ENCODE measurements at places on chromosomes 5 and 9. TPM values are rescaled to one million over a fixed set of nuclear protein-coding genes. Genes with fewer than 3 reads are reported as not detected.

- DNase-seq: no peak
Measured at GRCh38 chr9:93960971-93961841, 6.1 kb upstream of the BARX1 start.

- no peak for DNase-seq
Measured at GRCh38 chr5:178383919-178384815, 151.6 kb upstream of the PHYKPL start.

- no peak for DNase-seq
Measured at GRCh38 chr9:71349218-71349617, 227.8 kb upstream of the TRPM3 start.

DNA sequence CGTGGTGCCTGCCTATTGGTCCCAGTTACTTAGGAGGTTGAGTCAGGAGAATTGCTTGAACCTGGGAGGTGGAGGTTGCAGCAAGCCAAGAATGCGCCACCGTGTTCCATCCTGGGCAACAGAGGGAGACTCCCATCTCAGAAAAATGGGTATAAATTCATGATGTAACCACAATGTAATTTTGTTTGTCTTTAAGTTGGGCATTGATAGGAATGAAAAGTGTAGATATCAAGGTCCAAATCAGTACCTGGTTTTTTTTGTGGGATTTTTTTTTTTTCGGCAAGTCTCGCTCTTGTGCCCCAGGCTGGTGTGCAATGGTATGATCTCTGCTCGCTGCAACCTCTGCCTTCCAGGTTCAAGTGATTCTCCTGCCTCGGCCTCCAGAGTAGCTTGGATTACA is 7.4 kb downstream of the NPM1 start:
- no peak for DNase-seq

- DNase-seq: no peak
Measured at GRCh38 chr9:13759551-13759950, 480.1 kb upstream of the MPDZ start.

- no peak for DNase-seq
Measured at GRCh38 chr5:140253985-140254384, 48.9 kb downstream of the PFDN1 start.

DNA sequence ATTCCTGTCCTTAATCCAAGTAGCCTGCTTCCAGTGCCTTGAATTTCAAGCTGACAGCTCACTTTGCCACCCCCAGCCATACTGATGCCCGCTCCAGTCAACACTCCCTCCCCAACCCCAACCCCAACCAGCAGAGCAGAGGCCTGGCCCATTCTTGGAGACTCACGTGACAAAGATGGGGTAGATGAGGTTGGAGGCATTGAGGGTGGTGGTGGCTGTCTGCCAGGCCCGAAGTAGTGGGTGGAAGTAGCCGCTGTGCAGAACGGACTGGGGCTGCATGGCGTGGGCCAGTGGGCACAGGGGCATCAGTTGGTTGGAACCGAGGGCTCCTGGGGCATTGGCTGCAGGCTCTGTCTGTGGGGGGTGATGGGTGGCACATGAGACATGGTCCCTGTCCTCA is 7.8 kb downstream of the ALAD start:
- no peak for DNase-seq

DNA sequence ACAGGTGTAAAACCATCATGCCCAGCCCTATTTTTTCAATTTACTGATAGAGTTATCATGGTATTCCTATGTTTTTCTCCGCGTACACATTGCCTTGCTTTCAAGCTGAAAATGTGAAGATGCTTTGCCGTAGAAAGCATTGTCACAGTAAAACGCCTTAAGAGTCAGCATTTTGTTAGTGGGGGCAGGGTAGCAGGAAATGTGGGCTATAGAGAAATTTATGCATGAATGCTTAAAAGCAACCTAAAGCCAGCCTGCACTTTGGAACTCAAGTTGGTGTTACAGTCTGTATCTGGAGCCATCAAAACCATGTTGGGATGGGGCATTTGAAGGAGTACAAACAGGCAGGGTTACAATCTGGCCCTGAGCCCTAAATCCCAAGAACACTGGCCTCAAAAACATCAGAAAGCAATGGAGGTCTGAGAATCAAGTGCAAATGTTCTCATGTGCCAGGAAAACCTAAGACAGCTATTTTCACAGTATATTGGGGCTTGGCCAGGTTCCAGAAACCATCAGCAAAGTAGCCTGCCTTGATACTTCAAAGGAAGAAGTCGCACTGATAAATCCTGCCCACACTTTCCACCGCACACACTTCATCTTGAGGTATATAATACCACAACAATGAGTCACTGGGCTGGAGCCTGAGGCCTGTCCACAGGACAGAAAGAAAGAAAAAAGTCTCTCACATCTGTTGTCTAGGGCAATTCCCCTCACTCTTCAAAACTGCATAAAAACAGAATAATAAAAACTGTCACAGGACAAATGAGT is 313.8 kb downstream of the ENC1 start:
- no peak for DNase-seq

- DNase-seq: no peak
Measured at GRCh38 chr5:156469636-156470035, 142.7 kb downstream of the SGCD start.

DNA sequence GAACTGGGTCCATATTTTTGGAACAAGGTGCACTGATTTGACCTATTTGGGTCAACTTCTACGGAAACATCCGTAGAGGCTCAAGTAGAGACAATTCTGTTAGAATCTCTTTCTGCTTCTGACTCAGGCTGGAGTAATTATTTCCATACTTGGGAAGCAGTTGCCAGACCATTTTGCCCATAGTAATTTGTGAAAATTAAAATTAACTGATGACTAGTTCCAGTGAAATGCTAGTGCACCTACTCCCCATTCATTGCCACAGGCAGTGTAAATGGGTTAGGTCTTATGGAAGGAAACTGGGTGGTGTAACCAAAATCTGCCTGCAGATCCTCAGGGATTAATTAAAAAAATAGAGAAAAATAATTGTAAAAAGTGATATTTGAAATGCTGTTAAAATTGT is 201.1 kb downstream of the TENT4A start:
- no peak for DNase-seq

DNA sequence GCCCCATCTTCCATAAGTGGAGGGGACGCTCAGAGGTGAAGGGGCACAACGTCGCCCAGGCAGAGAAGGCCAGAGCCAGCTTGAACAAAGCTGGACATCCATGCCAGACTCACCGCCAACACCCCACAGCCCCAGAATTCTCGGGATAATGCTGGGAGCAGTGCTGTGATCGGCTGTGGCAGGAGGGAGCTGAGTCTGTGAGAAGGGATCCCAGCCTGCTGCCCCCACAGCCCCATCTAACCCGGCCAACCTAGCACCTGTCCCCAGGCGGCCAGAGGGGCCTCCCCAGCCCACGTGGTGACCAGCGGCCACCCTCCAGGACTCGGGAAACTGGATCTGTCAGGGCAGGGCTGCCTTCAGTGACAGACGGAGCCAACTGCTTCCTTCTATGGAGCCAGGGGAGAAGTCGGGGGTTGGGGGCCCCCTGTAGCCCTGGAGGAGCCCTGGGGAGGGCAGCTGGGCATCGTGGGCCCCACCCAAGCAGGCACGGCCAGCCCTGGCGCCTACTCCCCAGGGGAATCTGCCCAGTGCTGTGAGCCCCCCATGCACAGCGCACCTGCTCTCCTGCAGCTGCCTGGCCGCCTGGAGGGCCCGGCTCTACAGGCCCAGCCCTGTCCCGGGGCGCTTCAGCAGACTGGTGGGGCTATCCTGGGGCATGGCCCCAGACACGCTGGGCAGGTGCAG is 6.0 kb downstream of the BRD3 start:
- no peak for DNase-seq

DNA sequence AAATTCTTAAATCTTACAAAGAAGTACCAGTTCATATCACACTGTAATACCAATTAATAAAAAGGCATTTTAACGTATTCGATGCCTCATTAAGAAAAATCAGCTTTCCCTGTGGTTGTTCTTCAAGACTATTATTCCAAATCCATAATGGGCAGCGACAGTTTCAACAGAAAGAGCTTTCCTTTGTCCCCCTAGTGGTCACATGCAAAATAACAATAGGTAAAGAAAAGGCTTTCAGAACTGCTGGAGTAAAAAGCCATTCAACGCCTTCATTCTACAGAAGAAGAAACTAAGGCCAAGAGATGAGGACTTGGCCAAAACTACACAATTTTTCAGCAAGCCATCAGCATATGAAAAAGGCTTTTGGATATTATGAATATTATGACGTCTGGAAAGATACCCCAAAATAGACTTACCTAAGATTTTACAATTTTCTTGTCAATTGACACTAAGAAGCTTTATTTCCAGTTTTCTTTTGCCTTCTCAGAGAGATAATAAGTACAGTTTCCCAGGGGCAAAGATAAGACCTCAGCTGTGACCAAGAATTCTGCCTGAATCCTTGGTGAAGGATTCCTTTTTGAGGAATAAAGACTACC is 6.7 kb upstream of the CDH6 start:
- DNase-seq: no peak

DNA sequence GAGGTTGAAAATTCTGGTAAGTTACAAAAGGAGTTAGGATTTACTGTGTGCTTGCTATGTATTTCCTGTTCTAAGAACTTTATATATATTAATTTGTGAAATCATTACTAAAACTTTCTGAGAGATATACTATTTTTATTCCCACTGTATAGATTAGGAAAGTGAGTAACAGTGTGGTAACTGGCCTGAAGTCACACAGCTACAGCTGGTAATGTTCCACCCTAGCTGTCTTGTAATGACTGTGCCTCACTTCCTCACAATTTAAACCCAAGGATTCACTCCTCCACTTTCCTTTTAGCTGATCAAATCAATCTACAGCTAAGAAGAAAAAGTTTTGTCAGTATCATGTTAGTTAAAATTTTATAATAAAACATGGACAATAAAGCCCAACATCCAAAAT is 278.8 kb downstream of the GAS1 start:
- DNase-seq: no peak

- DNase-seq: no peak
Measured at GRCh38 chr9:26471261-26471660, 421.3 kb downstream of the CAAP1 start.

GRCh38 chr5:124738681-124739633 is 7.5 kb downstream of the ZNF608 start:
- no peak for DNase-seq

DNA sequence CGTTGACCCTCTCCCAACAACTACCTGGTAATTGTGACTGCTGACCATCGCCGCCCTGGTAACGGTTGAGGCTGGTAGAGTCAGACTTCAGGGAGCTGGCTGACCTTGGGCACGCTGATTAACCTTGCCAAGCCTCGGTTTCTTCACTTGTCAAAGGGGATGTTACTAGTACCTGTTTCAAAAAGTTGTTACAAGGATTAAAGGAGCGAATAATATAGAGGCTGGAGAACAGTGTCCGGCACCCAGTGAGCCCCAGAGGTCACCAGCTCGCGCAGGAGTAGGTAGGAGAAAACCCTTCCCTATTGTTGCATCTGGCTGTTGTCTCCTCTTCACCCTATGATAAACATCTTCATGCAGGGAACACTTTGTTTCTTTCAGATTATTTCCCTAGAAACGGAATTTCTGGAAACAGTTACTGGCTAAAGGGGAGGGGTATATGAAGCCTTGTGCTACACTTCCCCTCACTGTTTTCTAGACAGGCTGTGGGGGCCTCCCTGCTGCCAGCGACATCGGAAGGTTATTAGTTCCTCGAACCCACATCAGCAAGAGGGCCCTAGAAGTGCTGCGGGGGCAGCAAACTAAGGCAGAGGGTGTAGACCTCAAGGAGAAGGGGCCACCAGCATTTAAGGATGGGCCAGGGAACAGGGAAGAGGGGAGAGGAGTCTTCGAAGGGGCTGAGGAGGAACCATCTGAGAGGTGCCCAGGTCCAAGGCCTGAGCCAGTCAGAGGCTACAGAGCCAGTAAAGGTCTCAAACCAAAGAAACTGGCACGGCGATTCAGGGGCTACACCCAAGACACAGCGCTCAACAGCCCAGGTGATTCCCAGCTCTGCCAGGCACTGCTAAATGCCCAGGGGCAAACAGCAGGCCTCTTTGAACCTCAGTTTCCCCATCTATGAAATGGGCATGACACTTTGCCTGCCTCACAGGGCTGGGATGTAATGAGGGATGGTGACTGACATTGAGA is 37.6 kb downstream of the HRH2 start:
- no peak for DNase-seq

DNA sequence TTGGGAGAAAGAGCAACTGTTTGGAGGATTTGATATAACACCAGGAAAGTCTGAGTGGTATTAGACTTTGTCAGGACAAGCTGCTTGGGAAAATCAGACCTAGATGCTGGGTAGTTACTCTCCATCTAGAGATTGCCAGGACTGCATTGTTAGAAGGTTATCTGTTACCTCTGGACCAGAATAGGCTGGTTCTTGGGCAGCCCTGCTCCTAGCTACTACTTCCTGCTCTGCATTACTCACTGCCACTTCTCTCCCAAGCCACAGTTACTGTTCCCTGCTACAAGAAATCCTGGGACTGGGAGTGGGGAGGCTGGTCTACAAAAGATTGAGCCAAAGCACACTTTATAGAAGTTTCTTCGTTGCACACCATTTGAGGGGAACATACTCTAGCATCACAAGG is 95.5 kb upstream of the KCNN2 start:
- DNase-seq: no peak

DNA sequence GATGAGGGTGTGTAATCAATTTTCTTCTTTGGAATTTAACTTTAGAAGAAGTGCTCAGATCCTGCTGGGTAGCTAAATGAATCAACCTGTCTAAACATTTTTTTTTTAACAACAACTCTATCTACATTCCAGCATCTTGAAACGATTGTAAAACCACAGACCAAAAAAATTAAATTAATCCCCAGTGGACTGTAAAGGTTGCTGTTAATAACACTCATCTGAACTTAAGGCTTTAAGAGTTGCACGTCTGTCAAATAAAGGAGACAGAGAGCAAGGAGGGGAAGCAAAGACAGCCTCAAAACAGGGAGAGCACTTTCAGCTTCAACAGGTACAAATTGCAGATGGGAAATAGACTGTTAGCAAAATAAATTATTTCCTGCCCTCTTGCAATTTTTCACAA is 548.5 kb downstream of the DTWD2 start:
- no peak for DNase-seq

DNA sequence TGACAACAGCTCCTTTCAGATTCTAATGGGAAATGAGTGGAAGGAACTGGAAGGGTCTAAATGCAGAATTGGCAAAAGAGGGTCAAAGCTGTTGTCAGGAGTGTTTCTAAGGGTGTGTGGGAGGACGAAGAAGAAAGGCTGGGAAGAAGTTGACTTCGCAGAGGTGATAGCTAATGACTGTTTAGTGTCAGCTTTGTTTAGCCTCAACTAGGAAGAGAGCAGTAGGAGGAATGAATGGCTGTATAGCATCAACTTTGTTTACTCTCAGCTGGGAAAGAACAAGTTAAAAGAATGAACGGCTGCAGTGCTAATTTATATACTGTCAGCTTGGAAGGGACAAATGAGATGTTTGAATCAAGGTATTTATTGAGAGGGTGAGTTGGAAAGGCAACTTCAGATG is 5.9 kb upstream of the LIX1 start:
- DNase-seq: no peak

The LCN1 gene
- not detected for total RNA-seq

The RANBP3L gene
- total RNA-seq: 3.2 TPM

The PCDHB5 gene
- total RNA-seq: 2.9 TPM

The SLC6A3 gene
- total RNA-seq: 0.49 TPM

The SLC25A2 gene
- not detected for total RNA-seq

The SLC4A9 gene
- 0.25 TPM for total RNA-seq

The DCP2 gene
- total RNA-seq: 58.2 TPM

The PCDH12 gene
- total RNA-seq: 3.2 TPM

The MRPL50 gene
- 8.8 TPM for total RNA-seq

The IFNA13 gene
- not detected for total RNA-seq

The NEK6 gene
- total RNA-seq: 44.4 TPM

The SH3PXD2B gene
- total RNA-seq: 30.9 TPM

The ANKRD31 gene
- 1.2 TPM for total RNA-seq

The FOXE1 gene
- 7.9 TPM for total RNA-seq
